ENCODE measurements at places on chromosomes 3 and 15.

- no peak for DNase-seq
Measured at GRCh38 chr3:130950641-130951040, 56.8 kb downstream of the ATP2C1 start.

DNA sequence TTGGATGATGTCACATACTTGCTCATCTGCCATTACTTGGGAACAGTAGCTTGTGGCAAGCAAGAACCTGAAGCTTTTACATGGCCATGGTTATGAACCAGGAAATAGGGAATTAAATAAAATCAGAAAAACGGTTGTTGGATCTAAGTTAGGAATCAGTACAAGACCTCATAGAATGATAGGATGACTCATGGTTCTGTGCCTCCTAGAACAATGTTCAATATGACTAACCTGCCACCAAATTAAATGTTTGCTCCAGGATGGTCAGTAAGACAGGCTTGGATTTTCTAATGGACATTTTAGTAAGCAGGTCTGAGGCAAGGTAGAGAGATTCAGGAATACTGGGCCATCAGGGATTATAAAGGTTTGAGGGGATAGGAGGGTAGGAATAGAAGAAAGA lies 218.9 kb downstream of the PLOD2 start:
- no peak for DNase-seq

DNA sequence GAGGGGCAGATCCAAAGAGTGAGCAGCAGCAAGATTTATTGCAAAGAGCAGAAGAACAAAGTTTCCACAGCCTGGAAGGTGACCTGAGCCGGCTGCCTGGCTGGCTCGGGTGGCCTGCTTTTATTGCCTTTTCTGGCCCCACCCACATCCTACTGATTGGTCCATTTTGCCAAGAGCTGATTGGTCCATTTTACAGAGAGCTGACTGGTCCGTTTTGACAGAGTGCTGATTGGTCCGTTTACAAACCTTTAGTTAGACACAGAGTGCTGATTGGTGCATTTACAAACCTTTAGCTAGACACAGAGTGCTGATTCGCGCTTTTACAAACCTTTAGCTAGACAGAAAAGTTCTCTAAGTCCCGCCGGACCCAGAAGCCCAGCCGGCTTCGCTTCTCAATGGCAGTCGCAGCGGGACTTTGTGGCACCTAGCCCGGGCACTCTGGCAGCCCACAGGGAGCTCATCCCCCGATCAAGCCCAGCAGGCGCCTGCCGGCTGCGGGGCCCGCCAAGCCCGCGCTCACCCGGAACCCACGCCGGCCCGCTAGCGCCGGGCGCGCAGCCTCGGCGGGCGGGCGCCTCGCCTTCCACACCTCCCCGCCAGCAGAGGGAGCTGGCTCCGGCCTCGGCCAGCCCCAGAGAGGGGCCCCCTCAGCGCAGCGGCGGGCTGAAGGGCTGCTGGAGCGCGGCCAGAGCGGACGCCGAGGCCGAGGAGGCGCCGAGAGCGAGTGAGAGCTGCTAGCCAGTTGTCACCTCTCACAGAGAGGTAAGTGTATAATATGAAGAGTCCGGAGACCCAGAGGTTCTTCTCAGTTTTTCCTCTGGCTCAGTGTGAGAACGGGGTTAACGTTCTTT lies 339.2 kb downstream of the CHL1 start:
- DNase-seq = no peak

DNA sequence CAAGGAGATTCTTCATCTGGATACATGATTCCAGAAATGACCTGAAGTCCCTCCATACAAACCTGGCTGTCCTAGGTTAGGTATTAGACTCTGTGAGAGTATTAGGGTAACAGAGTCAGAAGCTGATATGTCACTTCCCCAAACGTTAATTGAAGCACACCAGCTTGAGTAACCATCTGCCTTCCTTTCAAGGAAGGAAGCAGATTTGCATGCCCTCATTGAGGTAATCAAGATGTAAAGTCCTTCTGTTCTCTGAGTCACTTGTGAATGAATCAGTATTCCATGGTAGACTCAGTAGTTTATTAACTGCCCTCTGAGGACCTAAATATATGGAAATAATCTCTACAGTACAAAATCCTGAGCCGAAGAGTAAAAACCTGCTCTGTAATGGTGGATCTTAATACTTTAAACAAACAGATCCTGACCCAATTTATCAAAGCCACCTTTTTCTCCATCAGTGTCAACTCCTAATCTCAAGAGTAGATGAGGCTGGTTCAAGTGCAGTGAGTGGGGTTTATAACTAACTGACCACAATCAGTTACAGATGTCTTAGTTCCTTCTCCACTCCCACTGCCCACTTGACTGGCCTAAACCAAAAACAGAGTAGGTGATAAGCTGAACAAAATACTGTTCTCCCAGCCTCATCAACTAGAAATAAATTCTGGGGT lies 246.2 kb upstream of the CHRM5 start:
- no peak for DNase-seq

DNA sequence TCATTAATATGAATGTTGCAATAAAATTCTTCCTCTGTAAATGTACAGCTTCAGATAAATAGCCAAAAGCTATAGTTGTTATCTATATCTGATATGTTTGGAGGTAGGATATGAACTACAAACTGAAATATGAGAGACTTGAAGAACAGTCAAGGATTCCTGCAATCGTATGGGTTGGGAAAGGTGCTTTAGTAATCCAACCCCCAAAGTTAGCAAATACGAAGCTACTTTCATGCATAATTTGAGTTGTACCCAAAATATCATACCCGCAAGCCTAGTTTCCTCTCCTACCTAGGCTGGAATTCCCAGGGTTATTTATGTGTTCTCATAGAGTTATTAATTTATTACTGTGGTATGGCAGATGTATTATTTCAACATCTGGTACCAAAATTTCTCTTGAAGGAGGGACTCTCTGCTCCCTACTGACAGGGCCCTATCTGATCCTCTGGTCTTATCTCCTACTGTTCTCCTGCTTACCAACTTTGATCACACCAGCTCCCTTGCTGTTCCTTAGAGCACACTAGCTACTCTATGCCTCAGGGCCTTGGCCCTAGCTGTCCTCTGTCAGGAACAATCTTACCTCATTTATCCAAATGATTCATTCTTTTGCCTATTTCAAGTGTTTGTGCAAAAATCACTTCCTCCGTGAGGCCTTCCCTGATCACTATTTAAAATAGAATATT lies 140.4 kb upstream of the CCDC54 start:
- DNase-seq = no peak

GRCh38 chr3:135887220-135887619 lies 78.3 kb upstream of the PPP2R3A start:
- DNase-seq = no peak

DNA sequence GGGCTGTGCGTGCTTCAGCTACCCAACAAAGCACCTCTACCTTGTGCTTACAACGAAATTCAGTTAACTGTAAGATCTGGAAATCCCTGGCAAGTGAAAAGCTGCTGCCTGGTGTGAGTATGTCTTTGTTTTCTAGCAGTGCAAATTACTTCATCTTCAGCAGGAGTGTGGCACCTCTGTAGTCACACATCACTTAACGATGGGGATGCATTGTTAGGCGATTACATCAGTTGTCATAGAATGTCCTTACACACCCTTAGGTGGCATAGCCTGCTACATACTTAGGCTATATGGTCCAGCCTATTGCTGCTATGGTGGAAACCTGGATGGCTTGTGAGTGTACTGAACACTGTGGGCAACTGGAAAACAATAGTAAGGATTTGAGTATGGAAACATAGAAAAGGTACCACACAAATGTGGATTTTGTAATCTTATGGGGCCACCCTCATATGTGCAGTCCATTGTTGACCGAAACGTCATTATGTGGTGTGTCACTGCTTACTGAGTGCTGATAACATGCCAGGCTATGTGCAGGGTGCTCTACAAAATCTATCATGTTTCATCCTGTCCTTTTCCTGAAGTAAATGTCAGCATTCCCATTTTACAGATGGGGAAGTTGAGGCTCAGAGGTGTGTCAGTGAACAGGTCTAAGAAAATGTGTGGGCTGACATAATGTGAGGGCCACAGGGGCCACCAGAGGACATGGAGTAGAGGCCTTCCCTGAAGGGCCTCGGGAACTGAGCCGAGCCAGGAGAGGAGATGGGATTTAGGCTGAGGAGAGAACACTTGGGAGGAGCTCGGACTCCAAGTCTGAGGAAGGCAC lies 173.5 kb downstream of the VGLL4 start:
- DNase-seq = no peak

- DNase-seq = no peak
Measured at GRCh38 chr3:177476495-177476894, 279.2 kb upstream of the TBL1XR1 start.

DNA sequence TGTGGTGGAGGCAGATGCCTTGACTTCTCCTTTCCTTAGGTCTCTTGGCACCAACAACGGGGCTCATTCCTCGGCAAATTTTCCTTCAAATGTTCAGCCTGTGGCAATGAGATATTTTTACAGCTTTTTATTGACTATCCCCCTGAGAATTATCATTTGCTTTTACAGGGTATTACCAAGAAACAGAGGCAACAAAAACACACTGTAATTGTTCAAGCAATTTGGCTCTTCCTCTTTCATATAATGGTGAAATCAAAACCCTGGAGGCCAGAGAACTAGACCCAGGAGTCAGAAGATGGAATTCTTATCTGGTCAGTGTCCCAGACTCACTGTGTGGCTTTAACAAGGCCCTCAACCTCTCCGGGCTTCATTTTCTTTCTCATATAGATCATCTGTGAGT lies 40.1 kb downstream of the TRIM42 start:
- DNase-seq = no peak

DNA sequence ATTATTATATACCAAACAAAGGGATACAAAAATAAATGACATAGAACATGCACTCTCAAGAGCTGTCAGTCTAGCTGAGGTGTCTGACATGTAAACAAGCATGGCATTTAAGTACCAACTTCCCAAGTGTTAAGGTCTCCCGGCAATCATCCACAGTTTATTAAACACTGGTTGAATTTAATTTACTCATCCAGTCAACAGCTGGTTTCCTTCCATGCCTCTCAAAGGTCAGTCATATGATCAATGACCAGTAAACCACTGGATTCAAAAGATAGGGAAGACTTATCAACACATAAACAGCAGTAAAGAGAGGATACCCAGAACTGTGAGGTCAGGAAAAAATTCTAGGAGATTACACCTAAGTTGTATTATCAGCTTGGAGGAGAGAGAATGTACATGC lies 80.4 kb downstream of the ADAM10 start:
- DNase-seq = no peak

- no peak for DNase-seq
Measured at GRCh38 chr3:61913701-61914100, 352.3 kb downstream of the PTPRG start.

- no peak for DNase-seq
Measured at GRCh38 chr15:50053055-50053856, 65.8 kb downstream of the ATP8B4 start.

DNA sequence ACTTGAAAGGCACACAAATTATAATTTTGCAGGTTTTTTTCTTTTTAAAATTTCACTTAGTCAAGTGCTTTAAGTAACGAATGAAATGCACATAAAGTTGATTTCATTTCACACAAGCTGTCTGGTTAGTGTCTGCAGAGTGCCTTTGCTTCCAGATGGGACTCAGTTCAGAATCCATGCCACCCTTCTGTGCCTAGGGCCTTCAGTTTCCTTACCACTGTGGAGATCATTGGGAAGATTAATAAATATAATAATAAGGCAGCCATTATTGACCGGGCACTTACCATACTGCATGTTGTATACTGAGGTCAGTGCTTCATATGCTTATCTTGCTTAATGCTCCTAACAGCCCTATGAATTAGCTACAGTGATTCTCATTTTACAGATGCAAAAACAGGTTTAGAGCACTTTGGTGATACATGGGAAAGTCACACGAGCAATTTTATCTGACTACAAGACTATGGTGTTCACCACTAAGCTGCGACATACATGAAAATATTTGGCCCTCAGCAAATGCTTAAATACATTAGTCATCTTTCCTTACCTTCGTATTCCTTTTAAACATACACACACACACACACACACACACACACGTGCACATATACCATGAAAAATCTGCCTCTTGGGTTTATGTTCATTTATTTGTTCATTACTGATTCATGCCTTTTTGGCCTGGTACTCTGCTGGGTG lies 3.1 kb downstream of the NMNAT3 start:
- DNase-seq = no peak

- DNase-seq = peak; percentile 42
Measured at GRCh38 chr15:79965846-79966630, 5.0 kb downstream of the BCL2A1 start.

GRCh38 chr3:161406594-161407555 lies 35.6 kb upstream of the SPTSSB start:
- peak; percentile 21 for DNase-seq

- no peak for DNase-seq
Measured at GRCh38 chr3:50639055-50639494, 22.1 kb downstream of the MAPKAPK3 start.

GRCh38 chr15:39582977-39583595 lies 2.2 kb downstream of the THBS1 start:
- DNase-seq = no peak

DNA sequence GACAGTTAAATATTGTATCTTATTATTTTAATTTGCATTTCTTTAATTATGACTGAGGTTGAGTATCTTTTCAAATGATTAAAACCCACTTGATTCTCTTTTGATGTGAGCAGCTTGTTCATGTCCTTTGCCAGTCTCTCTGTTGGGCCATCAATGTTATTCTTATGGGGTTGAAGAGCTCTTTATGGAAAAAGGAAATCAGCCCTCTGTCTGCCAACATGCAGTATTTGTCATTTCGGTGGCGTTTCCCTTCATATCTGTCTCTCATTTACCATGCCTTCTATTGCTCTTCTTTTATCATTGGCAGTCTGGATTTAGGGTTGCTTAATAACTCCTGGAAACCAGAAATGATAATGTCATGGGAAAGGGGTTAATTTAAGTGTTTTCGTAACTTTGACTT lies 340.7 kb upstream of the DNAJC19 start:
- DNase-seq = no peak

DNA sequence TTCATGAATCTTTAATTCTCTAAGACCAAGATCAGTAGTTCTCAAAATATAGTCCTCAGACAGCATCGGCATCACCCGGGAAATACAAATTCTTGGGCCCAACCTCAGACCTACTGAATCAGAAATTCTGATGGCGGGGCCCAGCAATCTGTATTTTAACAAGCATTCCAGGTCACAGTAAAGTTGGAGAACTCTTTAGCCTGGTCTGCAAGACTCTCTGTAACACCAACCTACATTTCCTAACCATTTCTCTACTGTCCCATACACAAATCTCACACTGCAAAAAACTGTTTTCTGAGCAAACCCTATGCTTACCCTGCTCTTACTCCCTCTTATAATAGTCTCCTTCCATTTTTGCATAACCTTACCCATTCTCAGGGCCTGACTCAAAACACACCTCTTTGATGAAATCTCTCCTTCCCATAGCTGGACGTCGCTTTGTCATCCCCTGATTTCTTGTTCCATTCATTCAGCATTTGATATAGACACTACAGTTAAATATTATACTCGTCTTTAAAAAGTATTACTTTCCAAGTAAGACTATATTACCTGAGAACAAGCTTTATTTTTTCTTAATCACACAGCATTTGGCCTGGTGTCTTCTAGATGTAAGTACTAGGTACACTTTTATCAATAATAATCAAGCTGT lies 83.3 kb upstream of the MYO5C start:
- no peak for DNase-seq

GRCh38 chr15:61974118-61974517 lies 86.1 kb downstream of the VPS13C start:
- no peak for DNase-seq

All from CD4-positive, alpha-beta T cell treated with Interleukin-12 subunit alpha and Interleukin-12 subunit beta, for 1 hour (primary cell).